ENCODE measurements at places on chromosomes 3 and 15. TPM values are rescaled to one million over a fixed set of nuclear protein-coding genes. Genes with fewer than 3 reads are reported as not detected.
A peak's percentile ranks its signal among the peaks of the same experiment; 100 is the strongest.

Gene GOLGA8Q
- not detected for total RNA-seq

Gene THRB
- total RNA-seq: 28.5 TPM

Gene SPATA16
- not detected for total RNA-seq

GRCh38 chr15:55248895-55249294 is 40.7 kb downstream of the RAB27A start:
- no peak for DNase-seq

DNA sequence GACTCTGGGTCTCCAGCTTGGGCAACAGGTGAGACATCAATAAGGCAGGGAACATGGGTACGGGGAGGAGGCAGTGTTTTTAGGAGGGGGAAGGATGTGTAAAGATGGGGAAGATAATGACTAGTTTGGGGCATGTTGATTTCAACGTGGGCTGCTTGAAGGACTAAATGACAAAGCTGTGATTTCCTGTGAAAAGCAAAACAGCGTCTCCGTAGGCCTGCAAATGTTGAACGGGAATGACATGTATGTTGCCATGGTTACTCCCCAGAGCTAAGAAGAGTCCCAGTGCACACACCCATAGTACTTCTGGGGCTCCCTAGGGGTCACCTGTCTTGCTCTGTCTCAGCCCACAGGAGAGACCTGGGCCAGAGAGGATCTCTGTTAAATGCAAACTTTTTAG is 71.3 kb upstream of the ETV5 start:
- DNase-seq: no peak

- DNase-seq: no peak
Observed at GRCh38 chr3:83601704-83602103, 1357.1 kb upstream of the CADM2 start.

GRCh38 chr3:52792413-52792812 is 2.2 kb upstream of the ITIH3 start:
- no peak for DNase-seq

- peak; percentile 36 for DNase-seq
Observed at GRCh38 chr3:71064291-71064955, 519.1 kb downstream of the FOXP1 start.

Gene AHSG
- not detected for total RNA-seq

DNA sequence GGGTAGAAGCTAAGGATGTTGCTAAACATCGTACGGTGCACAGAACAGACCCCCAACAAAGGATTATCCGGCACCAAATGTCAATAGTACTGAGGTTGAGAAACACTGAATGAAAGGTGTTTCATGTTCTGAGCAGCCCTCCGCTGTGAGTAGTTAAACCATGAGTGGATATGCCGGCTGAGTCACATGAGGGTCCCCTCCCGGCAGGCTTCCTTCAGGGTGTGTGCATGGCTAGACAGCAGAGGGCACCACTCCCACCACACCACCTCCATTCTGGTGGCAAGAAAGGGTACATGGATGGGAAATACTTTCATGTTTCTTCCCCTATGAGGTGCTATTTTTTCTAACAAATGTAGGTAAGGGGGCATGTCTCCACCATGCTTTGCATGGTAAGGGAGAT is 128.3 kb upstream of the SEMA6D start:
- DNase-seq: no peak

GRCh38 chr15:41913256-41913655 is 19.4 kb upstream of the SPTBN5 start:
- DNase-seq: no peak

DNA sequence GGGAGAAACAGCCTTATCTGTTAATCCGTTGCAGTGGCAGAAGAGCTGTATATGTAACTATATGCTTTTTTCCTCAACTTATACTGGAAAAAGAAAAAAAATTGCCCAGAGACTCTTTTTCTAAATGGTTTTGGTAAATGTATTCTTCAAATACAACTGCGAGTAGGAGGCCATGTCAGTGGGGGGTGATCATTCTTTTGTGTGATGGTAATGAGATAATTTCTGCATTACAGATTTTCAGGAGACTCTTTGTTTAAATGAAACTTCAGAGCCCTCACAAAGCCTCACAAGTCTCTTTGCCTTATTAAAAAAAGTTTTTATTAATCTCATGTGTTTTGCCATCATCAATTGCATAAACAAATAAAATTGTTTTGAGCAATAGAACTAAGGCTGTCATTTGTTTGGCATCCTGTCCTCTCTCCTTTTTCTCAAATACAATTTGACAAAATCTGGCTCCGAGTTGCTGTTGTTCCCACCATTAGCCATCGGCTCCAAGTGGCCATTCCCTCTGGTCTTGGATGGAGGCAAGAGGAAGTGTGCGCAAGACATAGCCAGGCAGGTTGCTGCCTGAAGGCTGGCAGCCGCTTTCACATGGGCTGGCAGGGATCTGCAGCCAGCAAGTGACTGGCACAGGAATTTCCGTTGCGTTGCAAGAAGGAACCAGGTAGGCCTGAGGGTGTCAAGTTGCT is 116.7 kb downstream of the FNDC3B start:
- DNase-seq: no peak

Gene STRA6
- not detected for total RNA-seq

GRCh38 chr3:184604615-184605290 is 43.2 kb downstream of the EPHB3 start:
- DNase-seq: no peak

DNA sequence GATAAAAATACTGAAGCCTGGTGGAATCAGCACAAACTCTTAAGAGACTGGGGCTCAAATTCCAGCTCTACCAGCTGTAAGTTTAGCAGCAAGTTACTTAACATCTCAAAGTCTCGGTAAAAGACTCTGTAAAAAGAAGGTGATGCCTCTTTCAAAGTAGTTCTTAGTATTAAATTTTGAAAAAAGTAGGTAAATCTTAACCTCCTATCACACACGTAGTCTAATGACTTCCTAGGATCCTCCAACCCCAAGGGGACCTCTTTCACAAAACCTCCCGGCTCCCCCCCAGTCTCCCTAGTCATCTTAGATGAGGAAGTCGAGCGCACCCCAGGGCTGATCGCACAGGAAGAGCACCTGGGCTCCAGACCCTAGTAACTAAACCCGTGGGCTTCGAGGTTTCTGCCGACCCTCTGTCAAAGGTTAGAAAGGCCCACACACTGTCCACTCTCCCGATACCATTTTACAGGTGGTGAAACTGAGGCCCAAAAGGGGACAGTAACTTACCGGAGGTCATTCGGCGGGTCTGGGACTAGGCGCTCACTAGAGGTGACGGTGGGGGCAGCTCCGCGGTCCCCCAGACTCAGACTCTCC is 427 bp downstream of the MBD4 start:
- peak; percentile 19 for DNase-seq

Gene INSYN1
- total RNA-seq: 81.6 TPM

DNA sequence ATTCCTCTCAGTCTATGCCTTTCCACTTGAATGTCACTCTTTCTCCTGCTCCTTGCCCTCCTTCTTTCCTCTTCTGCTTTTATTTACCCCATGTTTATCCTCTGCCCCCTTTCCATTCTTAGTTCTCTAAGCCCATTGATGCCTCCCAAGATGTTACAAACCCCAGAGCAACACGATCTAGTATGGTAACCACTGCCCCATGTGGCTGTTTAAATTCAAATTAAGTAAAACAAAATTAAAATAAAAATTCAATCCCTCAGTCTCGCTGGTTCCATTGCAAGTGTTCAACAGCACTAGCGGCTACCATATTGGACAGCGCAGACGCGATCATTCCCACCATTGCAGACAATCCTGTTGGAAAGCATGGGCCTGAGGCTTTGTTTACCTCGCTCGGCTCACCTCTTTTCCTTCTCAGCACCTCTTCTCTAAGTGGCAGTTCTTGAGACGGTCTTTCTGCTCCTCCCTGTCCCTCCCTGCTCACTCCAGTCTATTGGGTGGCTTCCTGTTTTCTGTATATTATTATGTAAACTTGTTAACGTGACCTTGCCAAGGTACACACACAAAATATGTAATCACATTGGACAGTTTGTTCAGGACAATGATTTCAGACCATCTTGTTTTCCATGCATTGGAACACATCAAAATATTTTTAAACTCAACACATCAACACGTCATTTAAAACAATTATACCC is 21.8 kb upstream of the CA12 start:
- DNase-seq: no peak

DNA sequence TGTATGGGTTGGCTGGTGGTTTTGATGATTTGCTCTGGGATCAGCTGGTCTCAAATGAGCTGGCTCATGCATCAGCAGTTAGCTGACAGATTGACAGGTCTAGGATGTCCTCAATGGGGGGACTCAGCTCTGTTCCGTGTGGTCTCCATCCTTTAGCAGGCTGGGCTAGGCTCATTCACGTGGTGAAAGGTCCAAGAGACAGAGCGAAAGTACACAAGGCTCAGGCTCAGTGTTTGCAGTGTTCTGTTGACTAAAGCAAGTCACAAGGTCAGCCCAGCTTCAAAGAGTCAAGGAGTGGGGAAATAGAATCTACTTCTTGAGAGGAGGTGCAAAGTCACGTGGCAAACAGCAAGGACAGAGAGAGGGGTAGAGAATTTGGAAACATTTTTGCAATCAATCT is 126.5 kb upstream of the CMC1 start:
- no peak for DNase-seq

Gene IL5RA
- 0.13 TPM for total RNA-seq

GRCh38 chr15:68621535-68621934 is 42.7 kb downstream of the CORO2B start:
- no peak for DNase-seq

DNA sequence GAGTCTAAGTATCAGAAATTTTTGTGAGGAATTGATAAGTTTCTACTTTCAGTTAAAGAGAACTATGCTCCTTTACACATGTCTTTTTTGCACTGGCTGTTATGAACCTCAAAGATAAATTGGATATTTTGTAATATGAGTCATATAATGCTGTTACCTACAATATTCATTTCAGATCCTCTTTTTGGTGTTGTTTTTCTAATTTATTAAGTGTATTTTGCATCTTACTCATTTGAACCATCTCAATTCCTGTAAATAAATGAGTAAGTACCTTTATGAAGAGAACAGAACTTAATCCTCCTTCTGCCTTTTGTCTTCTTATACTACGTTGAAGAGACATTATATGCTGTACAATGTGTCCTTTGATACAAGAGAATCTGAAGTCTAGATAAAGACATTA is 74.4 kb downstream of the ZIC1 start:
- DNase-seq: no peak

GRCh38 chr15:70093070-70093469 is 4.6 kb downstream of the TLE3 start:
- no peak for DNase-seq

DNA sequence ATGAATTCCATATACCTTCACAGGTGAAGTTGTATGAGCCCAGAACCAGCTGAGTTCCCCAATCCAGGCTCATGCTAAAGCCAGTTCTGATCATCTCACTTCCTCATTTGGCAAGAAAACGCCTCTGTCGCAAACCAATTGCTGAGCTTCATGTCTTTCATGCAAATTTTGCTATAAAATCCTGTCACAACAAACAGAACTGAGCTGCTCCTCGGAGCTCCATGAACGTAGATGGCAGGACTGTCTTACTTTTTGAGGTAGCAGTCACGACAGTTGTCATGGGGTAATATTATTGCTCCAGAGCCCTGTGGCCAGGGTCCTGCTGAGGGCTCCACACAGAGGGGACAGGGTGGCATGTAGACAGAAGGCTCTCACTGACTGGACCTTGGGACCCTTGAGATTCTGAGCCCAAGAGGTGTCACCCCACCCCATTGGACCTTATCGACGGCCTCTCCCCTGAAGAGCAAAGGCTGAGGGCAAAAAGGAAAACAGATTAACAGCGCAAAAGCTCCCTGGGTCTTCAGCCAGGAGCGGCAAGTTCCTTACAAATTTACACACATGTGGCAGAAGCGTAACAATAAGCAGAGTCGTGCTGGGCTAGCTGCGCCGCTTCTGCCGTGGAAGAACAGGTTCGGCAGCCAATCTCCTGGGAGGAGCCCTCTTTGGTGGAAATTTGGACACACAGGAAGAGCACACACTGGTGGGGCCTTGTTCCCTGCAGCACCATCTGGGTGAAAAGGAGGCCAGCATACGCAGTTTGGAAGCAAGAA is 249.2 kb downstream of the OPA1 start:
- DNase-seq: no peak

Data from heart left ventricle (tissue), 16 donors.